ENCODE measurements at places on chromosomes 12 and 14. TPM values are rescaled to one million over a fixed set of nuclear protein-coding genes. Genes with fewer than 3 reads are reported as not detected.

DNA sequence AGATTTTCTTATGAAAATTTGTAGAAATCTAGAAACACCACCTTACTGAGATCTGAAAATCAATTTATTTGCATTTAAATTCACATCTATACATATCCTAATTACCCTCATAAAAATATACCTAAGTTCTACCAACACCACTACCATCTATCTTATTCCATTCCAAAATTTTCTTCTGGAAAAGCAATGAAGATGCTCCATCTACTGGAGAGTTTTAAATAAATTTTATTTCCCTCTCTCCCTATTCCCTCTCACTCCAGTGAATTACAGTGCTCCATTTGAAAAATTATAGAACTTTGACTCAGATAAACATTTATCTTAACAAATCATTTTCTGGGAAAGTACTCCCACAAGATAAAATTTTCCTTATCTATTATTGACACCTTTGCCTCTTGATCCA lies 2.3 kb upstream of the C14orf39 start:
- DNase-seq, result peak; percentile 11

- DNase-seq, result no peak
These were observed 27.4 kb downstream of the SLC41A2 start for GRCh38 chr12:104930388-104931326.

GRCh38 chr12:14256121-14256520 lies 109.4 kb upstream of the ATF7IP start:
- no peak for DNase-seq

GRCh38 chr12:63066782-63067181 lies 84.2 kb downstream of the AVPR1A start:
- peak; percentile 5 for DNase-seq

- DNase-seq, result peak; percentile 40
These were observed 95.9 kb upstream of the PPP2R5C start for GRCh38 chr14:101665478-101666078.

- peak; percentile 100 for DNase-seq
These were observed at the start of gene ULK1 for GRCh38 chr12:131894313-131894860. Gene ULK1 (plus strand): TSS chr12:131894622. CDS start chr12:131895002, 380 bp downstream.

DNA sequence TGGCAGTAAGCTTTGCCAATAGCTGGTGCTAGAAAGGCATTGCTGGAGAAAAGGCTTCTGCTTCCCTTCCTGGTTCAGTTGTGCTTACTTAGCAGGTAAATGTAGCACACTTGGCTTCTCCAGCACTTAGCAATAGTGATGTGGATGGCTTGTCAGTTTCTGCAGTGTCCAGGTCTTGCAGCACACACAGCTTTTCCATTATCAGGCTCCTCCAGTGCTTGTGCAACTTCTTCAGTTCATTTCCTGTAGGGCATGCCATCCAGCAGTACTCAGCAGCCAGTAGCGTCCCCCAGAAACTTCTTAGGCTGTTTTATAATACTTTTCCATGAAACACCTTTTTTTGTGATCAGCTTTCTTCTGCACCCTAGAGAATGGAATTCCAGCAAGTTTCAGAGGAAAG lies 154.6 kb downstream of the SLC6A15 start:
- no peak for DNase-seq

- no peak for DNase-seq
These were observed 83.8 kb downstream of the SLC25A21 start for GRCh38 chr14:37088356-37089215.

- DNase-seq, result peak; percentile 64
These were observed 54.6 kb downstream of the CDC42BPB start for GRCh38 chr14:103002578-103003350.

DNA sequence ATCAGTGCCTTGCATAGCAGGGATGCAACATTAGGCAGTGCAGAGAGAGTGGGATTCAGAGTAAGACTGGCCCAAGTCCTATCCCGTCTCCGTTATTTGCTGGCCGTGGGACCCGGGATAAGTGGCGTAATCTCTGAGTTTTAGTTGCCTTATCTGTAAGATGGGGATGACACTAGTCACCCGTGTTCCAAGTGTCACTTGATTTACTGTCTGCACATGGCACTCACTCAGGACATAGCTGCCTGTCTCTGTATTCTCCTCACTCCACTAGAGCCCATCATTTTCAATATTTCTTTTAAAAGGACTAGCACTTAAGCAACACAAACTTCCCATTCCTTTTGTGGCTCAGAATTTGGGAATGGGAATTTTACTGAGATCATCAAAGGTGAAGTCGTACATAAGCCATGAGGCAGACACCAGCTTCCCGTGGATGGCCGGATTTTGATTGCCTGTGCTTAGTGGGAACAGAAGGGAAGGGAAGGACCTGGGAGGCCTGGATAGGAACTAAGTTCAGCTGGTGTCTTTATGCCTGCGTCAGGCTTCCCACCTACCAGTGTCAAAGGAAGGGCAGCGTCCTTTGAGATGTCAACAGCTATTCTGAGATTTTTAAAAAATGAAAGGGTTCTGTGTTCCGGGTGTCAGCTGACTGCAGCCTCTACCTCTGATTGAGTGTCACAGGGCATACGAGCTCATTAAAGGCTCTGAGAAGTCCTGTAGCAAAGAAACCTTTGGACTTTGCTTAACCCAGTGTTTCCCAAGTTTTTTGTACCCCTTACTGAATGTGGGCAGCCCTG lies 361.4 kb downstream of the CACNA1C start:
- no peak for DNase-seq

DNA sequence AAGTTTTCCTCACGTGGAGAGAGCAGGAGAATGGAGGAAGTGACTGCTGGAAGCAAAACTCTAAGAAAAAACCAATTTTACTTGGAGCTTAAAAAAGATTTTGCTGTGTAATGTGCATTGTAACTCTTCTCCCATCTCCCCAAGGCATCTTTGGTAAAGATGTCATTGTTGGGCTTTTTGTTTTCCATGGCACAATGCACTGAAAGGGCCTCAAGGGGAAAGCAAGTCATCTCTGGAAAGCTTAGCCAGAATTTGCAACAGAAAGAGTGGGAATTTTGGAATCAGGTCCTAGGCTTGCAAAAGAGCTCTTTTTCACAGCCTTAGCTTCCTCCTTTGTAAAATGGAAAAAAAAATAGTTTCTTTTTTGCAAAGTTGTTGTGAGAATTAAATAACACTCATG lies 7.9 kb upstream of the PPM1A start:
- no peak for DNase-seq

GRCh38 chr14:50615056-50615455 lies 53.0 kb downstream of the SAV1 start:
- DNase-seq, result no peak

GRCh38 chr14:71591929-71592328 lies 340.3 kb upstream of the RGS6 start:
- no peak for DNase-seq

DNA sequence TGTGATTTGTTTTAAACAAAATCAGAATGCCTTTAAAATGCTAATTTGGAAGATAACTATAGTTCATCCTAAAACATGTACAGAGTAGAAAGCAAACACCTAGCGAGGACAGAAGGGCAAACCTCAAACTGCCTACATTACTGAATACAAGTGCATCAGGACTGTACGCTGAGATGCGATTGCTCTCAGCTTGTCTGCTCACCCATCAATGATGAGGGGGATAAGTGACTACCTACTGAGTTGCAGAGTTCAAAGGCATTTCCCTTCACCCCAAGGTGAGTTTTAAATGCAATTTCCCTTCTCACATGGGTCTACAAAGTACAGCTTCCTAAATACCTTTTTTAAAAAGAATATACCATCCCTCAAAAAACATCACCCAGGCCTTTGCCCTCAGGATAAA lies 52.9 kb downstream of the PHLDA1 start:
- no peak for DNase-seq

DNA sequence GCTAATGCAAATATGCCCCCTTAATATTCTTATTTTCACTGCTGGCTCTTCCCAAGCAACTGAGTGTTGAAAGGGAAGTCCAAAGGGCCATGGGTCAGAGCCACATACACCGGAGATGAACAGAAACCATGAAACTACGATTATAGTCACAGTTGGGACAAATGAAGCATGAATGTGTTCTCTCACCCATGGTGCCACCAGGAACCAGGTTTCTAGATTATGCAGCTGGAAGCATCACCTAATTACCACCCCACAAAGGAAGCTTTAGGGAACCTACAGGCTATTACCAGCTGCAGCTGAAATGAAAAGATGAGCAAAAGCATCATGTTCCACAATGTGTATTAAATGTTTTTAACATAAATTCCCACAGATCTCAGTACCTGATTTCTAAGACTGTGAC lies 15.4 kb downstream of the TMTC1 start:
- no peak for DNase-seq

GRCh38 chr12:49693931-49694444 lies 13.2 kb downstream of the FMNL3 start:
- DNase-seq, result no peak

DNA sequence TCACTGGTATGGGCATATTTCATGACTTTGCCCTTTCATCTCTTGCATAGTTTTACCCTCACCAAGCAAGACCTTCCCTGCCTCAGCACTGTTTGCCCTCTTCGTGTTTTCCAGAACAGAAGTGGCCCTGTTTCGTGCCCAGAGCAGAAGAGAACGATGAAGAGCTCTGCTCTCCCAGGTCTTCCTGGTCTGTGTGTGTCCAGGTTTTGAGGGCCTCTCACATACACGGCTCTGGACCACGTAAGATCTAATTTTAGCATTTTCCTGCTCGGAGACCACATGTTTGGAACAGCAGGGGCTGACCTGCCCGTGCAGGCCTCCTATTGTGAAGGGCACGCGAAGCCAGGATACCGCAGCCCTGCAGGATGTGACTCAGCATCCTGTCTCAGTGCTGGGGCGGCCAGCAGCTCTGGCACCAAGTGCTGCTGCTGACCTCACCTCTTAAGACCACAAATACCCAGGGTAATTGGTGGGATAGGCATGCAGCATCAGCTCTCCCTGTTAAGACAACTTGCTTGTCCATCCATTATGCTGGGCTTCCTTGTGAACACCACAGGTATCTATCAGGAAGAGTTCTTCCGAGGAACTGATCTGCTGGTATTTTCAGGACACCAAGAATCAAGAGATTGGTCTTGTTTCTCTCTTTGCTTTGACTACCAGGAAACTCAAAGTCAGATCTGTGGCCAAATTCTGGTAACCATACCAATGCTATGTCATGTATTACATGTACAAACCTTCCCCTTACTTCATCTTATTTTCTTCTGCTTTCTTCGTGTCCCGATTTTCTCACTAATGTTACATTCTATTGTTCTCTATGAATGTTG lies 19.0 kb downstream of the SSH1 start:
- DNase-seq, result no peak

DNA sequence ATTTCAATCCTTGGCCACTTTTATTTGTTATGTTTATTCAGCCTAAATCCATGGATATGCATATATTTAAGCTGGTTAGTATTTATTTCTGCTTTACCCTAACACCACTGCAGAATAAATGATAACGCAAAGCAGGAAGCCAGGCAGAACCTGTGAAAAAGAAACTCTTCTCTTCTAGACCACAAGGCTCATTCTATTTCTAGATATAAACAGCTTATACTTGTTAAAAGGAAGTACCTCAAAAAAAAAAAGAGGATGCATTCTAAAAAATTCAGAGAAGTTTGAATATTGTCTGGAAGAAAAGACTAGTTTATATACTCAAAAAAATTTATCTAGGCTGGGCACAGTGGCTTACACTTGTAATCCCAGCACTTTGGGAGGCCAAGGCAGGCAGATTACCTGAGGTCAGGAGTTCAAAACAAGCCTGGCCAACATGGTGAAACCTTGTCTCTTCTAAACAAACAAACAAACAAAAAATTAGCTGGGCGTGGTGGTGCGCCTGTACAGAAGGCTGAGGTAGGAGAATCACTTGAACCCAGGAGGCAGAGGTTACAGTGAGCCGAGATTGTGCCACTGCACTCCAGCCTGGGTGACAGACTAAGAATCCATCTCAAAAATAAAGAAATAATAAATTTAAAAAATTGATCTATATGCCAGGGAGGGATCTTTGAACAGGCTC lies 55.8 kb downstream of the GALNT4 start:
- no peak for DNase-seq

GRCh38 chr12:118750666-118751065 lies 230.7 kb upstream of the SRRM4 start:
- DNase-seq, result no peak

DNA sequence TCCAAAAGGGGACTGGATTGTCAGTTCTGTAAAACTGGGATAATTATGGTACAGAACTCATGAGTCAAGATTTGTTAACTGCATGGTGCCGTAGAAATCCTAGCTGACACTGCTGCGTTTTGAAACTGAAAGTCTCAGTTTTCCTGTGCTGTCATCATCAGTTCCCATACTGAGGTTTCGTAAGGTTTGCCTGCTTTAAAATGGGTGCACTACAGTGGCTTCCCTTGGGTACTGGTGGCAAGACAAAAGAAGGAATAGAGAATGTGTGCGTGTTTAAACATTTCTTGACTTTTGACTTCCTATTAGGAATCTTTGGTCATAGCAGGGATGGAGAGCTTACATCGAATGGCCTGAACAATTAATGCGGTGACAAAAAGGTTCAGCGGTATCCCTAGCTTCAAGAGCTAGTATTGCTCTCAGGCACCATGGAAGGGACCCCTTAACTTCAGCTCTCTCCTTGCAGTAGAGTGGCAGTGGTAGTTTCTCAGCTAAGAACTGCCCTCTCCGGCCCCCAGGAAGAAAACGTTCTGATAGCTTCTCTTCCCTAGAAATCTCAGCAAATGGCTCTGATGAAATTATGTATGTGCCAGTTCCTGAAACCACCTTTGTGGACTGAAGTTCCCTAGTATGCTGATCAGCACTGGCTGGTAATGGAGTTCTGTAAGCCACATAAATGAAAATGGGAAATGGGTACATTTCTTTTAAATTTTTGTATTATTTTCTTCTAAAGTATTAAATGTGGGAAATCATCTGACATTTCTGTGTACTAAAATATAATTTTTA lies 28.9 kb downstream of the ANO6 start:
- DNase-seq, result no peak

DNA sequence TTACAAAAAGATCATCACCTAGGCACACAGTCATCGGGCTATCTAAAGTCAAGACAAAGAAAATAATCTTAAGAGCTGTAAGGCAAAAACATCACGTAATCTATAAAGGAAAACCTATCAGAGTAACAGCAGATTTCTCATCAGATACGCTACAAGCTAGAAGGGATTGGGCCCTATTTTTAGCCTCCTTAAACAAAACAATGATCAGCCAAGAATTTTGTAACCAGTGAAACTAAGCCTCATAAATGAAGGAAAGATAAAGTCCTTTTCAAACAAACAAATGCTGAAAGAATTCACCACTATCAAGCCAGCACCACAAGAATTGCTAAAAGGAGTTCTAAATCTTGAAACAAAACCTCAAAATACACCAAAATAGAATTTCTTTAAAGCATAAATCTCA lies 191.6 kb upstream of the BMP4 start:
- no peak for DNase-seq

GPR132 gene
- not detected for total RNA-seq

TMPRSS12 gene
- not detected for total RNA-seq

RDH16 gene
- 0.66 TPM for total RNA-seq

SOX5 gene
- 3.8 TPM for total RNA-seq

MYO1A gene
- 0.24 TPM for total RNA-seq

Data from H7 (cell line).